Anterior cingulate cortex (tissue), 58 donors: ENCODE measurements at places on chromosomes 7 and 10.

DNA sequence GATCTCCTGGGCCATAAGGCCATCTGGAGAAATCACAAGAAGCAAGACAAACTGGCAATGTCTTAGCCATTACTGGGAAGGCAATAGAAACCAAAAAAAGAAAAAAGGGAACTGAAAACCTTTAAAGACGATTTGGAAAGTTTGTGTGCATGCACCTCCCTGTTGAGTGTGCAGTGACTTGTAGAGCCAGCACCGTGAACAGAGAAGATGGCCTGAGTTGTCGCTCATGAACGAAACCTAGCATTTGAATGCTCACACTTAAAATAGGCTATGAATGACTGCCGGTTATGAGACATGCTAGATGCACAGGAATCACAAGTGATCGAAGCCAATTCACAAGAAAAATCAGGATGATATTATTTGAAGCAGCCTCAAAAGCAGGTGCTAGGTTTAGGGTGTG, 151.3 kb upstream of the ADO start:
- no peak for DNase-seq

DNA sequence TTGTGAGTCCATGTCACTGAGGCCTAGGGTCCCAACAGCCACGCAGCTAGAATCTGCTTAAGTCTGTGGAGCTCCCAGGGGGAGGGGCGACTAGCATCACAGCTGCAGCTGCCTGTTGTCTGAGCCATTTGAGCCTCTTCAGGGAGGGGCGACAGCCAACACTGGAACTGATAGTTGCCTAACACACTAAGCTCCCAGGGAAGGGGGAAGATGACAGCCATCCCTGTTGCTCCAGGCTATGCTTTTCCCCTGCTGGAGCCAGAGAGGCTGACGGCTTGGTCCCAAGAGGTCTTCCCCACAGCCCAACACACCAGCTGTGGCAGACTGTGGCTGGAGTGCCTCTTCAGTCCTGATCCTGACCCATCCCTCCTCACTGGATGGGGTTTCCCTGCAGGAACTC, 817.5 kb downstream of the NXPH1 start:
- no peak for DNase-seq

DNA sequence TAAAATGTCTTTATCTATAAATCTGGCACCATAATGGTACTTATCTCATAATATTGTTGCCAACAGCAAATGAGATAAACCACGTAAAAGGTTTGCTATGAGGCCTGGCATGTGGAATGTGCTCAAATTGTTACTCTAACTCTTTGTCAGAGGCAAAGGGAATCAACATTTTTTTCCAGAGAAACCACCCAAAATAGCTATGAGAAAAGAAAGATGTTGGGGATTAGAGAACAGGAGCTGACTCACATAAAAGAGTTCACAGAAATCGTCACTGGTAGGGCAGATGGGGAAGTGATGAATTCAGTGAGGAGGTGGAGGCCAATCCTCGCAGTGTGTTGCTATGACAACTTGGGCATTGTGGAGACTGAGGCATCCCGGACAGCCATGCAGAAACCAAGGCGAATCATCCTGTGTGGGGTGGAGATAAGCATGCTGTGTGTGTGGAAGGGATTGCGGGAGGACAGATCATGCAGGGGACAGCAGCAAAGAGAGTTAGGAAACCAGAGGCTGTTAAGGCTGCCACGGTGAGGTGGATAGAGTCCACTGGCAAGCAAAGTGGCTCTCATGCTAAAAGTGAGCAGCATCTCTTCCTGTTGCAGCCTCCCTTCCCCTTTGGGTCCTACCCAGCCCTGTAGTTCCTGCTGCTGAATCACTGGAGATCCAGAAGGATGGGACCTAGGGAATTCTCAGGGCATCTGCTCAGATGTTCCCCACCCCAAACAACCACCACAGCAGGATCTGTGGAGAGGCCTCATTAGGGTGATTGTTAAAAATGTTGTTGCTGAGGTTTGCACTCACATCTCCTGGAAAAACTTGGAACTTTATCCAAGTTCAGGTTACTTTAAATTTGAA, 103.9 kb downstream of the CUBN start:
- DNase-seq = peak; percentile 34

GRCh38 chr10:88374392-88375175, 208.5 kb downstream of the RNLS start:
- DNase-seq = no peak

DNA sequence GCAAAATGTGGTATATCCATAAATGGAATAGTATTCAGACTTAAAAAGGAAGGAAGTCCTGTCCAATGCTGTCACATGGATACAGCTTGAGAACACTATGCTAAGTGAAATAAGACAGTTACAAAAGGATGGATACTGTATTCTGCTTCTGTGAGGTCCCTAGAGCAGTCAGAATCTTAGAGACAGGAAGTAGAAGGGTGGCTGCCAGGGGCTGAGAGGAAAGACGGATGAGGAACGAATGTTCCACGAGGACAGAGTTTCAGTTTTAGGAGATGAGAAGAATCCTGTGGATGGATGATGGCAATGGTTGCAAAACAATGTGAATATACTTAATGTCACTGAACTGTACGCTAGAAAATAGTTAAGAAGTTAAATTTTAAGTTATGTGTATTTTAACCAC, 3.8 kb downstream of the PRKCQ start:
- no peak for DNase-seq

DNA sequence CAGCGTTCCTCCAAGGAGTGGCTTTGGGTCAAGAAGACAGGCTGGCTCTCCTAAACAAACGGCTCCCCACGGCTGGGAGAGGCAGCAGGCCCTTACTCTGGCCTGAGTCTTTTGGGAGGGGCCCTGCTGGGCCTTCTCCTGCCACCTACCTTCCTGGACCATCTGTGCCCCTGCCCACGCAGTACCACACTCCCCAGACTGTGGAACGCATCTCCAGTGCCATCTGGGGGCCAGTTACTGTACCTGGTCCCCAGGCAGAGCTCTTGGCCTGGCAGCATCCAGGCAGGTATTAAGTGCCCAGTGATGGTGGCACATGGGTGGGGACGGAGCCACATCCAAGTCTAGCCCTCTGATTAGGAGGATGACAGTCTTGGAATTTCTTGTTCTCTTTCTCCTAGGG, 14.4 kb downstream of the ALKBH4 start:
- no peak for DNase-seq

DNA sequence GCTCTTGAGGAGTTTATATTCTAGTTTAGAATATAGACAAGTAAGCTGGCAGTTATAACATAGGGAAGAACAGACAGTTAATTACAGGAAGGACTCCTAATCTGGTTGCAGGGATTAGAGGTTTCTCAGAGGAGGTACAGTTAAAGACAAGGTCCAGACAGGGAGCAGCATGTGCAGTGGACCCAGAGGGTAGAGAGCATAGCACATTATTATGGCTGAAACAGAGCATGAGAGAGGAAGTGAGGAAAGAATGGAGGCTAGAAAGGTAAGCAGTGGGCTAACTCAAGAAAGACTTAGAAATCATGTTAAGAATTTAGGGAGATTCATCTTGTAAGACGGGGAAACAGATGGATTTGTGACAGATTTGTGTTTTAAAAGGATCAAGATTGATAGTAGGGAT, 9.7 kb downstream of the MIOS start:
- DNase-seq = no peak

- DNase-seq = no peak
These were observed 6.6 kb upstream of the ZNF282 start for GRCh38 chr7:149188637-149189259.

- no peak for DNase-seq
These were observed 366.5 kb upstream of the AKR1E2 start for GRCh38 chr10:4459531-4459930.

GRCh38 chr7:137694405-137694804, 152.4 kb downstream of the DGKI start:
- no peak for DNase-seq
